ENCODE measurements at places on chromosomes 7 and 10. TPM values are rescaled to one million over a fixed set of nuclear protein-coding genes. Genes with fewer than 3 reads are reported as not detected.

Gene CYP2C19
- total RNA-seq: 4.0 TPM

Gene DAGLB
- 10.4 TPM for total RNA-seq

Gene NEUROD6
- total RNA-seq: not detected

GRCh38 chr7:148941598-148942275 lies 57.6 kb upstream of the EZH2 start:
- DNase-seq: no peak

- no peak for DNase-seq
Measured at GRCh38 chr7:35375516-35375915, 121.6 kb upstream of the TBX20 start.

GRCh38 chr10:99292159-99292558 lies 37.0 kb upstream of the CNNM1 start:
- no peak for DNase-seq

DNA sequence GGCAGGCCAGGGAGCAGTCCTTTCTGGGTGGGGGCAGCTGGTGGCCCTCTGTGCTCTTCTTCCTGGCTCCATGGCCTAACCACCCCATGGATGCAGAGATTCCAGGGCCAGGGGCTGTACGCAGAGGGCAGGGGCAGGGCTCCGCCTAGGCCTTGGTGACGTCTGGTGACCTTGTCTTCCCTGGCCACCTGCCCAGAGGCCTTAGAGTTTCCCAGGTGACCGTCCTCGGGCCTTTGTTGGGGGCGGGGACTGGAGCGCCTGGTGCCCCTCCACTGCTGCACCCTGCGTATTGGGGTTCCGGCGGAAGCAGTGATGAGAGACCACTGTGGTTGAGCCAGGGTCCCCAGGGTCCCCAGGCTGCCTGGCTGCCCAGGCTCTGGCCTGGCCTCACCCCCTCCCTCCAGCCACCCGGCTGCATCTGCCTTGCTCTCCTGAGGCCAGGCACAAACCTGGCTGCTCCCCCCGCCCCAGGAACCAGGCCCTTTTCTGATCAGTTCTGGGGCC lies 10.3 kb downstream of the PWWP2B start:
- no peak for DNase-seq

- no peak for DNase-seq
Measured at GRCh38 chr10:125151553-125152449, 8.6 kb downstream of the CTBP2 start.

DNA sequence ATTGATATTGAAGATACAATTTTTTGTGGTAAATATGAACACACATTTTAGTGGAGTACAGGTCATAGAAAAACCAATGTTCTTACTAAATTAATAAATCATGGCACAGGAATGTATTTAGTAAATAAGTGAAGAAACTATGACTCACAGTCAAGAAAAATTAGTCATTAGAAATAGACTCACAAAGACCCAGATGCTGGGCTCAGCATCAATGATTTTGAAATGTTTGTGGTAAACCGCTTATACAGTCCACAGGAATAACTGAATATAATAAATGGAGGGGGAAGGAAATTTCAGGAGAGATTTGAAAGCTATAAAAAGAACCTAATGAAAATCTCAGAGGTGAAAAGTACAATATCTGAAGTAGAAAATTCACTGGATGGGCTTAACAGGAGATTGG lies 138.3 kb upstream of the ADCY1 start:
- no peak for DNase-seq

DNA sequence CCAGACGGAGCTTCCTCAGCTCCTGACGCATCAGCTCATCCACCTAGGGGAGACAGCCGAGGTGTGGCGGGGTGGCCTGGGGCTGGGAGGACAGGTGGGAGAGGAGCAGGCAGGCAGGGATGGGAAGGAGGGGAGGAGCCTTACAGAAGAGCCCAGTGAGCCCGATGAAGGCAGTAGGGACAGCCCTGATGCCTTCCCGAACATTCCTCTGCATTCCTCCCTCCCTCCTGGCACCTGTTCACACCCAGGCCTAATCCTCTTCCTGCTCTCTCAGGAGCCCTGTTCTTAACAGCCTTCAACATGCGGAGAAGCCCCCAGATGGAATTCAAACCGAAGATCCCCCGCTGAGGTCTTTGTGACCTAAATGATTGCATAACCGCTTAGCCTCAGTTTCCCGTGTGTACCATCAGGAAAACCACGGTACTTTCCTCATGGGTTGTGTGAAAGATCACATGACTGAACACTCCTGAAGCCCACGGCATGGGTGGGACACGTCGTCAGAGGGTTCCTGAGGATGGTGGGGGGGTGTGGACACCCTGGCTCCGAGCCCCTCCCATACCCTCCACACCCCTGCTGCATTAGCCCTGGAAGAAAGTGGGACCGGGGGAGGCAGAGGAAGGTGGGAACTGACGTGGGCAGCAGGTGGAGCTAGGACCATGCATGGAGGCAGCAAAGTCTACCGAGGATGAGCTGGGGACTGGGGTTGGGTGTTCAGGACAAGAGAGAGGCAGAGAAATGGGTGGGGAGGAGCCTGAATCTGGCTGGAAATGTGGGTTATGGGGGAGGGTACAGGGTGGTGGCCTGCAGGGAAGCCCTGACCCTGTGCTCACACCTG lies 8.8 kb upstream of the ASB10 start:
- DNase-seq: no peak

- no peak for DNase-seq
Measured at GRCh38 chr10:986137-986825, 2.0 kb upstream of the GTPBP4 start.
